Activated T-cell treated with anti-CD3 and anti-CD28 coated beads for 4 hours (primary cell): ENCODE measurements at places on chromosomes 6 and 20.

- no peak for DNase-seq
Observed at GRCh38 chr6:43211955-43212354, 17.3 kb downstream of the DNPH1 start.

DNA sequence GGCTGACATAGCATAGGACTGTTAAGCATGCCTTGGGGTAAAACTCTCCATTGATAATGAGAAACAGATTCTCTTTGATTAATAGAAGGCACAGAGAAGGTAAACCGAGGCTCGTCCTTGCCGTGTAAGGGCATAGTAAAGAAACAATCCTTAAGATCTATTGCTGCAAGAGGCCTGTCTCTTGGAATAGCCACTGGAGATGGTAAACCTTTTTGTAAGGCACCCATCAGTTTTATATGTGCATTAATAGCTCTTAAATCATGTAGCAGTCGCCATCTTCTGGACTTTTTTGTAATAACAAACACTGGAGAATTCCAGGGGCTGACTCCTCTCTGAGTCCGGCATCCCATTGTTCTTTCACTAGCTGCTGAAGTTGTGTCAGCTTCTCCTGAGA is 8.4 kb upstream of the ABHD12 start:
- DNase-seq: no peak

DNA sequence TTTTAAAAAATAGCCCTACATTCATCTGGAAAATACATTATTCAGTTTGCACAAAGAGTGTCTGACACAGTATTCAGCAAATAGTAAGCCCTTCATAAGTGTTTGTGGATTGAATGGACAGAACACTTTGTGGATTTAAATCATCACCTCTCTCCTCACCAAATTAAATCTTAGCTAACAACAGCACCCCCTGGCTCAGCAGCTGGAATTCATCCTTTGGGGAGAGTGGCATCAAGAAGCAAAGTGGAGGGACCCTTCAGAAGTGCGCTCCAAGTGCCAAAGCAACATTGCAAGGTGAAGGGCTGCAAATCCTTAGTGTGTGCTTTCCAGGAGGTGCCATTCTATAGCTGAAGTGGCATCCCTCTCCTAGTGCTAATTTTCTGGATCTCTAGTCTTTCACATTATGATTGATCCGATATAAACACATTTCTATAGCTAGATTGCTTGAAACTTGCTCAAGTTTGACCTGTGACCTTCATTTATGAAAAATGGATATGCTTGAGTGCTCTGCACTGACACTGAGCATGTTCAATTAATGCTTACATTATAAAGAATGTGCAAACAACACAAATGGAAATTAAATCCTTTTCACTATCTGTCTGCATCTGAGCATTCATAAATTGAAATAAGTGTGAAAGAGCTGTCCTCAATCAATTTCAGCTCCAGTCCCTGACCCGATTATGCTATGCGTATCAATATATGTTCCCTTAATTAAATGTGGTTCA is 891.7 kb downstream of the C6orf118 start:
- DNase-seq: no peak

DNA sequence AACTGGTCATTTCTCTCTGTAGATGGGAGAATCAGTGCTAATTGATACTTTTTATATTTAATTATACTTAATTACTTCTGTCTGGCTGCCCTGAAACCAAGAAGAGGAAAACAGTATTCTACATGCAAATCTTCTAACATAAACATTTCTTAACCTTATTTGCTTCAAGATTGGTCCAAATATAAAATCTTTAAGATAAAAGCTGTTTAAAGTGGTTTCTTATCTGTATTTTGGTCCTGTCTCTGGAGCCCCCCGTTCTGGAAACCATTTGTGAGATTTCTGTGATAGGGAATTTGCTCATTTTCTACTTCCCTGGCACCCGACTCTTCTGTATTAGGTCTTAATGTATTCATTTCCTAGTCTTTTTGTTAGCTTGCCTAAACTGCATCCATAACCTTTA is 168.6 kb downstream of the RNF144B start:
- DNase-seq: no peak

- DNase-seq: no peak
Observed at GRCh38 chr6:145213614-145214013, 521.7 kb downstream of the EPM2A start.

GRCh38 chr6:9634776-9635175 is 780.1 kb downstream of the TFAP2A start:
- no peak for DNase-seq

- DNase-seq: no peak
Observed at GRCh38 chr20:2748551-2749342, 51.7 kb downstream of the CPXM1 start.

- no peak for DNase-seq
Observed at GRCh38 chr6:164101859-164102258, 687.3 kb downstream of the QKI start.

DNA sequence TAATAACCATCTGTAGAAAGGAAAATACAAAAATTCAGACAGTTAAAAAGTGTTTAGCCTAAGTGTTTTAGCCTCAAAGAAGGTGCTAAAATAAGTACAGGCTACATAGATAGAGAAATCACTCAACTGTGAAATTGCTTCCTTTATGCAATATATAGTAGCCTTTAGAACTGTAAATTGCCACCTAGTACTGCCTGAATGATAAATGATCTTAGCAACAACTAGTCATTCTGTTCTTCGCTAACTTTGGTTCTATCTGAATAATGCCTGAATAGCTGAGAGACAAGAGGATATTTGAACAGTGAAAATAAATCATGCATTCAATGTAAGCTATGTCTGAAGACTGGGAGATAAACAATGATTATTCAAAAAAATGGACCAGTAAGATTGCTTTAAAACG is 603.3 kb upstream of the PTCHD4 start:
- DNase-seq: no peak

DNA sequence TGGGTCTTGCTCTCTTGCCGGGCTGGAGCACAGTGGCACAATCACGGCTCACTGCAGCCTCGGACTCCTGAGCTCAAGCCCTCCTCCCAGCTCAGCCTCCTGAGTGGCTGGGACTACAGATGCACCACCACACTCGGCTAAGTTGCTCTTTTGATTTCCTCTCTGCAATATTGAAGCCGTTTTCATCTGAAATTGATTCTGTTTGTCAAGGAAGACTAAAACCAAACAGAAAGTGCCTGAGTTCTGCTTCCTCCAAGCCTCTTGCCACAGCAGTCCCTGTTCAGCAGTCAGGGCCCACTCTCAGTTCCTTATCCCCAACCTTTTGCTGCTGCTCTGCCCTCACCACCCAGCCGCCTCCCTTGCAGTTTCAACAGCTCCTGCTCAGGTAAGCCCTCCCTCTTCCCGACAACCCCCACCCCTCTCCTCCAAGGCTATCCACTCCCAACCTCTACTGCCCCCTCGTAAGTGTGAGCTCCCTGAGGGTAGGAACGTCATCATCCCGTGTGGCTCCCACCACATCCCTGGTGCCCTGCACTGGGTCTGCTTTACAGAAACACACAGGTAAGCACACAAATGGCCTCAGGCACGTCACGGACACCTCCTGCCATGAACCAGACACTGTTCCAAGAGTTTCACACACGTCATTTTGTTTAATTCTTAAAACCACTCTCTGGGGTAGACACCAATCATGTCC is 70.7 kb upstream of the TAB2 start:
- no peak for DNase-seq

DNA sequence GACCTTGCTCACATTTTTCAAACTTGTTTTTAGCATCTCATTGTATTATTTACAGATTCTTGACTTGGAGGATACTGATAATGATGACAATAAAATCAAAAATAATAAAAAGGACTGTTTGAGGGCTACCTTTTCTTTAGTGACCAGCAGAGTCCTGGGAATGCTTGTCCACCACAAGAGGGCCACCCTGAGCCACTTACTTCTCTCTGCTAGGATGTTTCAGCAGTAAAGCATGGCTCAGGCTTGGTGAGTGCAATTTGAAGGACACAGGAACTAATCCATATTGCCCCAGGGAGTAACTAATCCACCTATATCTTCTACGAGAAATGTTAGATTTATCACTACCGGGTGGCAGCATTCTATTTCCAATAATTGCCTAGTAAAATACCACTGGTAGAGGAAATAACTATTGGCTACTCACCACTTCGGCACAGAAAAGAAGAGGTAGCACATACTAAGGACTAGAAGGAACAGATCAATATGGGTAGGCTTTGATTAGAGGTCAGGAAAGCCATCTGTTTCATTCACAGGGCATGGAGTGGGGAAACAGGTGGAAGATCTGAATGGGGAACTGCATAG is 5.8 kb upstream of the KIAA0408 start:
- DNase-seq: peak; percentile 51

DNA sequence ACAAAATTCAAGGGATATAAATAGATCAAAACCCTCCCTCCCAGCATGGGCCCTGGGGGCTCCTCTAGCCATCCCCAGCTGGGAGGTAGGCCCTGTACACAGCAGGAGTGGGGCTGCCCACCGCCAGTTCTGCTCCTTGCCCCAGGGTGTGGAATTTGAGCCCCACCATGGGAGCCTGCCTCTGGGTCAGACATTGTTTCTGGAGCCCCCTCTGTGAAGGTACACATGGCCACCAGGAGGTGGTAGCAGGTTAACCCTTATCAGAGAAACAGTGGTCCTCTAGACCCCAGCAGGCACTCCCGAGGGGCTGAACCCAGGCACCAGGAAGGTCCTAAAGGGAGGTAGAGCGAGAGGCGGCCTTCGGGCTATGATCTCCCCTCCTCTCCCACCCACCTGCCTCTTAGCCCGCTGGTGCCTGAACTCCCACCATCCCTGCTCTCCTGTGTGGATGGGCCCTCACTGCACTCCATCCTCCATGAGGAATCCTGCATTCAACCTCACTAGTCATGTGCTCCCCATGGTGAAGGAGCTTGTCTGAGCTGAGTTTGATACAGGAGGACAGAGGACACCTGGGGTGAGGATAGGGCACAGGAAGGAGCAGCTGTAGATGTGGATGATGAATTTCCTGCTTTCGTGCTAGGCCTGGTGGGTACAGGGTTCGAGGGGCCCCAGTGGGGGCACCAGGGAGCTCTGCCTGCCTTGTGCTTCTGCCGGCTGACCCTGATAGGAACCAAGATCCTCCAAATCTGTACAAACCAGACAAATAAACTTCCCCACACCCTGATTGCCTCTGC is 114.9 kb downstream of the GRM4 start:
- no peak for DNase-seq

DNA sequence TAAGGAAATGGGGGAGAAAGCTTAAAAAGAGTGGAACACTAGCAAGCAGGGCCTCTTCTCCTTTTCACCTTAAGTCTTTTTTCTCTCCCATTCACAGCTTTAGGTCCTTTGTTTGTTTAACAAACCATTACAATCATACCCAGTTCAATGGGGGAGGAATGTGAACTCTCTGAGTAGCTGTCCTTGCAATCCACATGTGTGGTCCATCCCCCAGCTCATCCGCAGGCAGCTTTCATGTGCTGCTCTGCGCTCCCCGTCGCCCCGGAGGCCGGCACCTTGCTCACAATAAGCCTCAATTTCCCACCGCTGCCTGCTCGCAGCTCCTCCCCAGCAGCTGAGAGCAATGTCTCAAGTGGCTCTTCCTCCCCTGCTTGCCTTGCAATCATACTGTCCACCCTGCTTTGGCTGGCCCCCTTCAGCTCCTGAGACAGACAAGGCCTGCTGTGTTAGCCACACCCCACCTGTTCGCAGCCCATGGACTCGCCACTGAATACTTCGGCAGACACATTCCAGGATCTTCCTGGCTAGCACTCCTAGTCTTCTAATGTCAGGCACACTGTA is 49.1 kb downstream of the PLAGL1 start:
- DNase-seq: no peak

DNA sequence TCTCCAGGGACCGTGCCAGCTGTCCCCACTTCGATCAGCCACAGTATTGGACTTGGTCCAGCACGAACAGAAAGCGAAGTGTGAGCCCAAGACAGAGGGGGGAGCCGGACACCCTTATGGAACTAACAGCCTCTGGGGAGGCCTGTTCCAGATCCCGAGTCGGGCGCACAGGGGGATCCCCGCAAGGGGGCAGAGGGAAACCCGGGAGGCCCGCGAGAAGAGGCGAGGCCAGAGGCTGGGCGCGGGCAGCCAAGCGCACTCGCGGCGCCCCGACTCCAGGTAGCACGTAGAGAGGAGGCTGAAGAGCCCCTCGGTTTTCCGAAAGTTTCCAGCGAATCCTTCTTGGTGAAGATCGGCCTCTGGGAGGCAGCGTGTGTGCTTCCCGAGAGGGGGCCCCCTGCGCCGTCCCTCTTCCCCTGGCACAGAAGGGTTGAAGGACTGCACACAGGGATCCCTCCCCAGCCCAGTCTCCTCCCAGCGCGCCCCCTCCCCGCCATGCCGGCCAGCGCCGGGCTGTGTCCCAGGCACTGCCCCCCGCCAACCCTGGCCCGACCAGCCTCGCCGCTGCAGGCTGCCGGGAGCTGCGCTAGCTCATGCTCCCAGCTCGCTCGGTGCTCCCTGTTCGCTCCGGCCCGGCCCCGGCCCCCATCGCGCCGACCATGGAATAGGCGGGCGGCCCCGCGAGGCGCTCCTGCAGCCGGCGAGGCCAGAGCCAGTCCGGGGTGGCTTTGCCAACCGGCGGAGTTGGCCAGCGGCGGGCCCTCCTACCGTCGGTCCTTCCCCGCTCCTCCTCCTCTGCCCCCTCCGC is 577 bp upstream of the SLC24A3 start:
- no peak for DNase-seq

GRCh38 chr6:42715871-42716270 is 6.5 kb downstream of the PRPH2 start:
- DNase-seq: no peak

DNA sequence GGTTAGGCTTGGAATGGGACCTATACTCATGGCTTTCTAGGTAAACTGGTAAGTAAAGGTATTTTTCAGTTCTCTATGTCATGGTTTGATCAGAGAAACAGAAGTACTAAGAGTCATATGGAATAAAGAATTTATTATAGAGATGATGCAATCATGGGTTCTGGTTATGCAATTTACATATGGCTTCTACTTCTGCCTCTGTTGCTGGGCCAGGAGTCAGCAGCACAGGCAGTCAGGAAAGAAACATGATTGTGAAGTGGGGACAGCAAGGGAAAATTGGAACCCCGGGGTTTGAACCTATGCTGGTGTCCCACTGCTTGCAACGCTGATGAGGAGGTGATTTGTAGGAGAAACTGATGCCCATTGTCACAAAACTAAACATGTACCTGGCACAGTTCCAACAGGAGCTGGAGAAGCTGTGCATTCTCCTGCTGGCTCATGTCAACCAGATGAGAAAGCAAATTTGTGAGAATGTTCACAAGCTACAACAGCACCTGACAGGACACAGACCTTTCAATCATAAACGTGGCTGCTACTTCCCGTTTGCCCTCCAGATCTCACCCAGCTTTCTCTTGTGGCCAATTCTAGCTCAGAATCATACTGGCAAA is 887.1 kb downstream of the TFAP2A start:
- no peak for DNase-seq
